Stimulated activated CD4-positive, alpha-beta T cell treated with anti-CD3 and anti-CD28 coated beads, Interleukin-1b, Interleukin-23, amount 100 ng/mL, for 1 hour (primary cell): ENCODE measurements at places on chromosomes 7 and 10.

DNA sequence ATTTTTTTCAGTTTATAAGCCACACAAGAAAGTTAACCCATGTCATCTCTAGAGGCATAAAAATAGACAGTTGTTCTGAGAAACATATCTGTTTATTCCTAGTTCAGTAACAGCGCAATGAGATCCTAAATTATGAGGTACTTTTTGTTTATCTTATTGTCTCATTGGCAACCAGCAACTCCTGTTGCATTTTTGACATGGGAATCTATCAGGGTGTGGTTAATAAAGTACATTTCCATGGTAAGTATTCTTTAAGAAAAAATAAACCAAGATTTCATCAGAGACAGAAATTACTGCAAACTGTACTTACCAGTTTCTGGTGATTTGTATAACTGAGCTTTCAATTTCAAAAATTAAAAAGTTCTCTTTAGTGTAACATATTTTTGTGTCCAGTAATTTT lies 9.0 kb downstream of the FAS start:
- no peak for DNase-seq

- no peak for DNase-seq
Measured at GRCh38 chr7:35454575-35455385, 200.9 kb upstream of the TBX20 start.

DNA sequence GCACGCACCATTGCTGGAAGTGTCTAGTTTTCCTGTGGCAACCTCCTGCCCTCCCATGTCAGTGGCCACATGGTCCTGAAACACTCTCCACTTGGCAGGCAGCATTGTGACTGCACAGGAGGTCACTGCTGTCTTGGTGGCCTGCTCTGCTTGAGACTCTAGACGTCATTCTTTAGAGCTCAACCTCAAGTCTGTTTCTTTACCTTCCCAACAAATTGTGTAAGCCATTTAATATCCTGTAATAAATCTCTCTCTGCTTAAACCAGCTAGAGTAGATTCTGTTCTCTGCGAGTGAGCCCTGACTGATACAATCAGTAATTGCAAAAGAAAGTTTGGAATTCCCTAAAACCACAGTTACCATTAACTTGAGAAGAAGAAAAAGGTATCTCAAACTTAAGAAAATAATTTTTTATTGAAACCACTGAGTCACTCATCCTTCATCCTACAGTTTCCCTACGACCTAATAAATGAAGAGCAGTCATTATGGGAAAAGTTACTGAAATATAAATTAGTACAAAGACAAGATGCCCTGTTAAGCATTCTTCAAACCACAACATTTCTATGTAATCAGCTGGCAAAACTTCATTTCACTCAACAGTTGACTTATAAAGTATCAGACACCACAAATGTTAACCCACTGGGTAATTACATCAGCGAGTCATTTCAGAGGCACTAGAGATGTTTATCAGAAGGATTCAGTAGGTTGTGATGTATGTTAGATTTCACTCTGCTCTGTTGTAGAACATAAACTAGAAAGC lies 18.0 kb downstream of the SLC25A13 start:
- no peak for DNase-seq

DNA sequence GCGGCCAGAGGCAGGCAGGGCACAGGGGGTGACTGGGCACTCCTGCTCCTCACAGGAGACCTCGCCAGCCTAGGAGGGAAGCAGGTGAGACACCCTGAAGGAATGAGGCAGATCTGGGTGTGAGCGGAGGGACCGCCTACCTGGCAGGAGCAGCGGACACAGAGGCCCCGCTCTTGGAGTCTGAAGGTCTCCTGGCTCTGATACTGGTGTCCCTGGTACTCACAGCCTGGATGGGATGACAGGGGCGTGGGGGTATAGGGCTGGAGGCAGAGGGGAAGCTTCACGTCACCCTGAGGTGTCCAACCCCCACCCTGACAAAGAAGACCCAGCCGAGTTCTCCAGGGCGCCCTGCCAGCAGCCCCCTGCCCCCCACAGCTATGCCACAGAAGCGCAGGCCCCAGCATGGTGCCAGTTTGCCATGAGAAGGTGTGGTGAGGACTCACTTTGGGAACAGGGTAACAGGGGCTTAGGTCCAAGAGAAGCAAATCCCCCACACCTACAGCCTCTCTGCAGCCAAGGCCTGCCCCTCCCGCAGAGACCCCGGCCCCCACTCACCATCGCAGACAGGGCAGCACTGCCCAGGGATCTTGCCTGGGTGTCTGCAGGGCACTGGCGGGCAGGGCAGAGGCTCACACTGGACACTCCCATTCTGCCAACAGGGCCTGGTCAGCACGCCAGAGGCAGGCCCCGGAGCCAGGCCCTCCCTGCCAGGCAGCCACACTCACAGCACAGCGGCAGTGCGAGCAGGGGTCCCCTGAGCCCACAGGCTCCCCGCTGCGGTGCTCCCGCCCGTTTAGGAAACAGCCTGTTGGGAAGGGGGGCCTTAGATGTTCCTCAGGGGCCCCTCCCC lies 17.0 kb downstream of the KCP start:
- DNase-seq: no peak

DNA sequence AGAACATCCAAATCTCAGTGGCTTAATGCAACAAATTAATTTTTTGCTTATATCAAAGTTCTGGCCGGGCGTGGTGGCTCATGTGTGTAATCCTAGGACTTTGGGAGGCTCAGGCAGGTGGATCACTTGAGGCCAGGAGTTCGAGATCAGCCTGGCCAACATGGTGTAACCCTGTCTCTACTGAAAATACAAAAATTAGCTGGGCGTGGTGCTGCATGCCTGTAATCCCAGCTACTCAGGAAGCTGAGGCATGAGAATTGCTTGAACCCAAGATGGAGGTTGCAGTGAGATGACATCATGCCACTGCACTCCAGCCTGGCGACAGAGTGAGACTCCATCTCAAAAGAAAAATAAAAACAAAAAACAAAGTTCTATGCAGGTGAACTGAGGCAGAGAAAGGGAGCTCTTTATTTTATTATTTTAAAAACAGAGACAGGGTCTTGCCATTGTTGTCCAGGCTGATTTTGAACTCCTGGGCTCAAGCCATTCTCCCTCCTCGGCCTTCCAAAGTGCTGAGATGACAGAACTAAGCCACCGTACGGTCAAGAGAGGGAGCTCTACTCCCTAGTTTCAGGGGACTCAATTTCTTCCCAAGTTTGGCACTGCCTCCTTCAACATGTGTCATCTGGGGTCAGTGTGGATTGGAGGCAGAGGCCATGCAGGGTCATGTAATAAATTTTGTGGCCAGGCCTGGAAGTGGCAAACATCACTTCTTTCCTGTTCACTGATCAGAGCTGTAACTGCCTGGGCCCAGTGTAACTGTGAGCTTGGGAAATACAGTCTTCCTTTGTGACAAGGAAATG lies 2.4 kb downstream of the ADCK2 start:
- no peak for DNase-seq

GRCh38 chr10:63462442-63462841 lies 3.3 kb downstream of the JMJD1C start:
- no peak for DNase-seq

DNA sequence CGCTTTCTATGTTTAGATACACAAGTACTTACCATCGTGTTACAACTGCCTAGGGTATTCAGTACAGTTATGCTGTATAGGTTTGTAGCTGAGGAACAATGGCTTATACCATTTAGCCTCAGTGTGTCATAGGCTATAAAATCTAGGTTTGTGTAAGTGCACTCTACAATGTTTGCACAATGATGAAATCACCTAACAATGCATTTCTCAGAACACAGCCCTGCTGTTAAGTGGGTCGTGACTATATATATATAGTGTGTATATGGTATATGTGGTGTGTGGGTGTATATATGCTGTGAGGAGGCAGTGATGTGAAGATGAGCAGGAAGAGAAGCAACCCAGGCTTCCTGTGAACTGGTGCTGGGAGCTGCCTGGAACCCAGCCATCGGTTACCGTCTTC lies 65.6 kb upstream of the MKI67 start:
- no peak for DNase-seq

- no peak for DNase-seq
Measured at GRCh38 chr10:30928742-30929141, 102.9 kb downstream of the ZNF438 start.

- no peak for DNase-seq
Measured at GRCh38 chr7:102836977-102837376, 75.8 kb upstream of the LRRC17 start.
